ENCODE measurements at places on chromosomes 13 and 19.

DNA sequence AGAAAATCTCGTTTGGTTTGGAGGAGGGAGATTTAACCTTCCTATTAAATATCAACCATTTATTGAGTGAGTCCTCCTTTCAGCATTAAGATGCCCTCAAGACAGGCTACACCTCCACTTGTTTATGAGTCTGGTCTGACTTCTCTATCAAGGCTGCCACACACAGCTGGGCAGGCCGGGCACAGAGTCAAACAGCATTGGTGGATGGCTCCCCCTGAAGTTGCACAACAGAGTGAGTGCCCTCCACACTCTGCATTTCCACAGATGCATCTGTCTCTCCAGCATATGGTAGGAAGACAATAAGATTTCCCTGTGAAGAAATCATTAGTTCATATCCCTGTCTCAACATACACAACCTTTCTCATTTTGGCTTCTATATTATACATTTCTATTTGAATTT is 31.4 kb downstream of the PHF11 start:
- no peak for DNase-seq

DNA sequence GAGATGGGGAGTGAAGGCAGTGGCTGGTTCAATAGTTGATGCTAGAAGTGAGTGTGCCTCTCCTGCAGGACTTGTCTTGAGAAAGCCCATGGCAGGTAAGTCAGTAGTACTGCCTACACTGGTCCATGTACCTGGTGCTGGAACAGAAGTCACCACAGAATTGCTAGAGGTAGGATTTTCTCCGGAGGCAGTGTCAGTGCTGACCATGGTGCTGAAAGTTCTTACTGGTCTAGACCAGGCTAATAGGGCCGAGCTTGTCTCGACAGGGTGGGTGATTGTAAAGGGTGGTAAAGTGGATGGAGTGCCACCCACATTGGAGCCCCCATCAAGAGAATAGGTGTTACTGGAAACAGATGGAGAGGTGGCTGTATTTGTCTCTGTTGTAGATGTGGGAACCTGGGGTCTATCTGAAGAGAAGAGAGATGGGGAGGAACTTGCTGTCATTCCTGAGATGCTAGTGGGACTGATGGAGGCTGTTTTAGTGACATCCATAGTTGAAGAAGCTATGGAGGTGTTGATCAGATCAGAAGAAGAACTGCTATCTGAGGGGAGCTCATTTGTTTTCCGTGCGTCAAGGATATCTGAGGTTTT is 36.6 kb downstream of the MUC16 start:
- no peak for DNase-seq

DNA sequence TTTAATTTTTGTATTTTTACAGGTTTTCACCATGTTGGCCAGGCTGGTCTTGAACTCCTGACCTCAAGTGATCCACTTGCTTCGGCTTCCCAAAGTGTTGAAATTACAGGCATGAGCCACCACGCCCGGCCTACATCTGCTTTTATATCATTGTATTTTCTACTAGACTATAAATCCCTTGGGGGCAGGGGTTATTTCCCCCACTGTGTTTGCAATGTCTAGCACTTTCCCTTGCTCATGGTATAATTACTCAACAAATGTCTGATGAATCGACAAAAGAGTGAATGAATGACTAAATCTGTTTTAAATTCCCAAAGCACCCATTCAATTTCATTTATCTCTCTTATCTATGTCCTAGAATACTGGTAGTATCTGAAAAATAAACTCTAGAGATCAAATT is 244.5 kb upstream of the CSNK1A1L start:
- DNase-seq = no peak

- DNase-seq = no peak
Observed at GRCh38 chr13:66794340-66795031, 435.6 kb downstream of the PCDH9 start.

DNA sequence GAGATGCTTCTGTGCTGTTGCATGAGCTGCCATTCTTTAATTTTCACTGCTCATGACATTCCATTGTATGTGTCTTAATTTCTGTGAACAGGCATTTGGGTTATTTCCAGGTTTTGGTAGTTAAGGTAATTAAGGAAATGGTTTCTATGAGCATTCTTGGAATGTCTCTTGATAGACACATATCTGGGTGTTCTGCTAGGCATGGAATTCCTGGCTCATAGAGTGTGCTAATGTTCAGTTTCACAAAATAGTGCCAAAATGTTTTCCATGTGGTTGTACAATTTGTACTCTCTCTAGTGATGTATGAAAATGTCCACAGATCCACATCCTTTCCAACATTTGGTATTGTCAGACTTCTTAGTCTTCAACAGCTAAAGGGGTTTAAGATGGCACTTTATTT is 680.9 kb upstream of the SGCG start:
- DNase-seq = no peak

GRCh38 chr19:48596679-48597465 is 9.7 kb upstream of the SPACA4 start:
- DNase-seq = no peak

DNA sequence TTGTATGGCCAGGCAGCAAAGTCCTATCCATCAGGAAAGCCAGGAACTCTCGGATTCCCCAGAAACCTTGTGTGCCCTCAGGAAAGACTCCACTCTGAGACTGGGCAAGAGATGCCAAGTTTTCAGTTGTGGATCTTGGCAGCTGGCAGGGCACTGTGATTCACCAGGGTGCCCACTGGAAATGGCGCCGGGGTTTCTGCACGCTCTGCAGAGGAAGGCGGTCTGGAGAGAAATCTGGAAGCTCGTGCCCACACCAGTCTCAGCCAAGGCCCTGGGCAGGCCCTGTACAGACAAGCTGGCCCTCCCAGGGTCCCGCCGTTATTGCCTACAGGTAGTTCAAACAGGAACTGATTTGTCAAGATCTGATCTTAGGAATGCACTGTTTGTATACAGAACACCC is 4.9 kb downstream of the NAPA start:
- DNase-seq = no peak

DNA sequence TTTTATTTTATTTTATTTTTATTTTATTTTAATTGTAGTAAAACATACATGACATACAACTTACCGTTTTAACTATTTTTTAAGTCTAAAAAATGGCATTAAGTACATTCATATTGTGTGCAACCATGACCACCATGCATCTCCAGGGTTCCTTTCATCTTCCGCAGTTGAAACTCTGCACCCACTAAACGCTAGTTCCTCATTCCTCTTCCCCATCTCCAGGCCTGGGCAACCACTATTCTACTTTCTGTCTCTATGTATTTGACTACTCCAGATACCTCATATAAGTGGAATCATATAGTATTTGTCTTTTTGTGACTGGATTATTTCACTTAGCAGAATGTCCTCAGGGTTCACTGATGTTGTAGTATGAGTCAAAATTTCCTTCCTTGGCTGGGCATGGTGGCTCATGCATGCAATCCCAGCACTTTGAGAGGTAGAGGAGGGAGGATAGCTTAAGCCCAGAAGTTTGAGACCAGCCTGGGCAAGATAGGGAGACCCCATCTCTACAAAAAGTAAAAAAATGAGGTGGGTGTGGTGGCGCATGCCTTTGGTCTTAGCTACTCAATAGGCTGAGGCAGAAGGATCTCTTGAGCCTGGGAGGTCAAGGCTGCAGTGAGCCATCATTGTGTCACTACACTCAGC is 55.7 kb upstream of the ZNF507 start:
- DNase-seq = no peak

DNA sequence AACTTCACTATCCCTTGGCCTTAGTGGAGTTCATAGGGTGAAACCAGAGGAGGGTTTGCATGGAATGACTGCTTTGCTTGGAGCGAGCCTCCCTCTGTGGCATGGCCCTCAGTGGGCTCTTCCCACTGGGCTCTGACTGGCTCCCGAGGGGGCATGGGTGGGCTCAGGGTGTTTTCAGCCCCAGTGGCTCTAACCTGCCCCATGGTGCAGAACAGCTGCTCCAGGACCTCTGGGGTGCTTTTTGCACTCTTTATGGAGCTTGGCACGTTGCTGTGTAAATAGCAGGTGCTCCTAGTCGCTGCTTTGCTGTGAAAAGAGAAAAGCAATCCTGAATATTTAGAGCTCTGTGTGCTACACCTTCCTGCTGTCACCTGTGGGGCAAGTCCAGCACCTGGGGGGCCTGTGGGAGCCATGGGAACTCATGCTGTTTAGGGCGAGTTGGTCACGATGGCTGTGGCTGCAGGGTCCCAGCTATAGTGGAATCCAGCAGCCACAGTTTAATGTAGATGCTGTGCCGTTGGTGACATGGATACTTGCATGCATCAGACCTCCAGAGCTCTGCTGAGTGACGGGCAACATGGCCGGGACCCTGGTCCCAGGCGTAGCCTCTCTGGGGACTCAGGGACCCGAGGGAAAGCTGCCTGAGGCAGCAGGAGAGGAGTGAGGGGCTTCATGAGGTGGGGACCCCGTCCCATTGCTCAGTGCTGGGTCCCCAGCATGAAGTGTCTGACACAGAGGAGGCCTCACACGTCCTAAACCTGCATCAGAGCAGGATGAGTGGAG is 14.3 kb upstream of the MCF2L start:
- no peak for DNase-seq

DNA sequence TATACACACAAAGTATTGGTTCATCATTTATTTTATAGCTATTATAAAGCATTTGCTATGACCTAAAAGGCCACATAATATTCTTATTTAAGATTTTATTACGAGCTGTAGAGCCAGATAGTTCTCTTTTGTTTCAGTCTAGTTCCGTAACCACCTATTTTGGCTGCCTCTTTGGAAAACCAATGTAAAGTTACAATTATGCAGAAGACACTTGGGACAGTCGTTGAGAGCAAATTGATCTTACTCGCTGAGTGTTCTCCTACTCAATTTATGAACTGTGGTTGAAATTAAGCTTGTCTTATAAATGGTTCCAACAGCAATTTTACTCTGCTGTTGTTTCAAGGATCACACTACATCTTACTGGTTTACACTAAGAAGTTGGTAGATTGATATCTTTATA is 122.3 kb downstream of the SLC7A1 start:
- DNase-seq = no peak

DNA sequence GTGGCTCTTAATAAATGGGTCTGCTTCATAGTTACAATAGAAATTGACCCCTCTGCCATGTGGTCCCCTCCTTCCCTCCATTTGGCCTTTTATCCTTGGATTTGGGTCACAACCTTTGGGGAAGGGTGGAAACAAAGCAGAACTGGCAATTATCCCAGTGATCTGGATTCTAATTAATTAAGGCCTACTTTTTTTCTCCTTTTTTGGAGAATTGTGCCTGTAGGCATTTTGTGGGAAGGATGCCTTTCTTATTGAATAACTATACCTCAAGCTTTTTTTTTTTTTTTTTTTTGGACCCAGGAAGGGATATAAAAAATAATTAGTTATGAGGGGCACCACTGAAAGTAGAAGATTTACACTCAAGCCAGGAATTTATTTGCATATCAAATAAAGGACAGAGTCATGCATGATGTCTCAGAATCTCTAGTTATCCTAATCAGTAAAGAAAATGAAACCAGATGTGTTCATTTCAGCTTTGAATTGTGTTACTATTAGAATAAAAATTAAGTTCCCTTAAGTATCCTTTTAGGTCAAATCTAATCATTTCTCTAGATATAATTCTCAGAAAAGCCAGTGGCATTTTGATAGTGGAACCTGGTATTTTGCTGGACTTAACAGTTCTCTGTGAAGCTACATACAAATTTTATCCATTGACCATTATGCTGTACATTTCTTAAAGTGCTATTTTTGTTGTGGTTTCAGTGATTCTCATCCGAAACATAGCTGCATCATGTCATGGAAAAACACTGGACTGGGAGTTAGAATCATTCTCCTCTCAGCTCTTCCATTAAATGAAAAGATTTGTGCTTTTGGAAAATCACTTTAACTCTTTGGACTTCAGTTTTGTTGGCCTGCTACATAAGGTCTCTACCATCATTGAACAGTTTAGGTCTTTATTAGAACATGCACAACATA is 129.3 kb downstream of the KCNRG start:
- no peak for DNase-seq

DNA sequence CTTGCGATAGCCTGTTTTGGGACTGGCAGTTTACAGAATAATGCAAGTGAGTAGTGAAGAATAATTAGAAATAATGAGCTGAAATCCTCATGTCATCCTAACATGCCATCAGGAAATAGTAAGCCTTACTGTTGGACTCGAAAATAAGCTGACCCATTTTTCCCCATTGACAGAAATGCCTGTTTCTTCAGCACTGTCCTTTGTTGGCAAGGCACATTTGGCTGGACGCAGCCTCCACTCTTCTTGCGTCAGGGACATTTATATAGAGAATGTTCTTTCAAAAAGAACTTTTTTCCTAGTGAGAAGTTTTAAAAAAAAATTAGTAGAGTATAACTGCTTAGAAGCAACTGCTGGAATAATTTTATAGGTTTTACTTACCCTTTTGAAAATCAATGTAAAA is 47.1 kb downstream of the ARHGAP35 start:
- DNase-seq = no peak

DNA sequence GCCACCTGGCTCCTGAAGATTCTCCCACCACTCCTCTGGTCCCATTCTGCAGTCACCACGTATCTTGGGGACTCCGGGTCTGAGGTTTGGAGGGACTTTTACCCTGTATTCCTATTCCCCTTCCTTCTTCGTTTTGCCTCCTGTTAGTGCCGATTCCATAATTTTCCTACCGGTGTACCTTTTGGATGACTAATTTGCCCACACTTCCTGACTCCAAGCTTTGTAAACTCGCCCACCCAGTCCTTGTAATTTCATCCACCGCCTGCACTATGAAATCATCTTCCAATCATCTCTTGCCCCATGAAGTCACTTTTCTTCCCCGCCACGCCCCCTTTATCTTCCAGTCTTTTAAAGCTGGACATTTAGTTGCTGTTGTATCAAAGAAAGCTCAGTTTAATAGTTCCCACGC is 572 bp downstream of the UCHL3 start:
- no peak for DNase-seq

DNA sequence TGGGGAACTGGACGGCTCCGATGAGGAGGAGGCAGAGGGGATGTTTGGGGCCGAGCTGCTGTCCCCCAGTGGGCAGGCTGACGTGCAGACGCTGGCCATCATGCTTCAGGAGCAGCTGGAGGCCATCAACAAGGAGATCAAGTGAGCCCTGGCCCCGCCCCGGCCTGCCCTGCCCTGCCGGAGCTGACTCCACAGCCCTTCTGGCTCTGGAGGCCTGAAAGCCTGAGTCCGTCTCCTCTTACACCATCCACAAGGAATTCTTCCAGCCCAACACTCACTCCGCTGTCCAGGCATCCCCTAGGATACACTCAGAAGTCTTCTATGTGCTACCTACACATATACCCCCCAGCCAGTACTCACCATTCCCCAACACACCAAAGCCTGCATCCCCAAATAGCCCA is 17.4 kb downstream of the PPFIA3 start:
- no peak for DNase-seq

GRCh38 chr19:15324791-15325519 is 7.4 kb downstream of the BRD4 start:
- DNase-seq = no peak

GRCh38 chr13:23674795-23675640 is 104.8 kb downstream of the TNFRSF19 start:
- DNase-seq = no peak

- no peak for DNase-seq
Observed at GRCh38 chr13:73913751-73914518, 220.3 kb downstream of the KLF12 start.
